ENCODE measurements at places on chromosomes 3 and 15. TPM values are rescaled to one million over a fixed set of nuclear protein-coding genes. Genes with fewer than 3 reads are reported as not detected.

- DNase-seq: no peak
- peaks cover 7% of the 10 kb centered on the region for H3K36me3 ChIP-seq
- no peak overlapping the region for H3K4me3 ChIP-seq
- peaks cover 2% of the 10 kb centered on the region for H3K4me1 ChIP-seq
Measured at GRCh38 chr15:68787609-68788263, 33.0 kb downstream of the ANP32A start.

DNA sequence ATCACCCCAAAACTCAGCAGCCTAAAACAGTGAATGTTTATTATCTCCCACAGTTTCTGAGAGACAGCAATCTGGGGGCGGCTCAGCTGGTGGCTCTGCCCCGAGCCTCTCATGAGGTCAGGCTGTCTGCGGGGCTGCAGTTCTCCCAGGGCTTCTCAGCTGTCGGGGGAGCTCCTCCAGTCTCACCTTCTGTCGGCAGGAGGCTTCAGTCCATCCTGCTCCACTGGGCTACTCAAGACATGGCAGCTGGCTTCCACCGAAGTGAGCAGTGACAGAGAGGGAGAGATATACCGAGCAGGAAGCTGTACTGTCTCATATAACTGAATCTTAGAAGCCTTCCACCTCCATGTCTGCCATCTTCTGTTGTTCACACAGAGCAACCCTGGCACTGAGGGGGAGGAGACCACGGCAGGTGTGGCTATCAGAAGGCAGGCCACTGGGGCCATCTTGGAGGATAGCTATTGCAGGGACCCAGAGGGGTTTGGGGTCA lies 72.8 kb upstream of the ITGA11 start:
- H3K27ac ChIP-seq: no peak overlapping the region
- no peaks in the 10 kb centered on the region for H3K36me3 ChIP-seq
- no peaks in the 10 kb centered on the region for H3K4me1 ChIP-seq
- no peak overlapping the region for H3K4me3 ChIP-seq

The CHRFAM7A gene
- total RNA-seq: 0.26 TPM

DNA sequence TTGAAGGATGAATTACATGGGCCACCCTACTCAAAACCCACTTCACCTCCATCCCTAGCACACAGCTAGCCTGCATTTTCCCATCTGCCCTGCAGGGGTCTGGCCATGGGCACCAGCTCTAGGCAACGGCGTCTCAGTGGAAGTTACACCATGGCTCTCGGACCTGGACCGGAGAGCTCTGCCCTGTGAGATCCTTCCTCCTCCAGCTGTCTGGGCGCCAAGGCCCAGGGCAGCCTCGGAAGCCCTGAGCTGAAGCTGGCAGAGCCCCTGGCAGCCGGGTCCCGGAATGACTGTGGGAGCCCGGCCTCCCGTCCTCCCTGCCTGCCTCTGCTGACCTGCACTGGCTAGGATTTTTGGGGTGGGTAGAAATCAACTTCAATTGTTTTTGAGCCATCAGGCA lies 98.9 kb downstream of the CHSY1 start:
- H3K36me3 ChIP-seq: no peaks in the 10 kb centered on the region
- H3K4me1 ChIP-seq: no peaks in the 10 kb centered on the region
- no peaks in the 10 kb centered on the region for H3K27me3 ChIP-seq
- no peak for DNase-seq

DNA sequence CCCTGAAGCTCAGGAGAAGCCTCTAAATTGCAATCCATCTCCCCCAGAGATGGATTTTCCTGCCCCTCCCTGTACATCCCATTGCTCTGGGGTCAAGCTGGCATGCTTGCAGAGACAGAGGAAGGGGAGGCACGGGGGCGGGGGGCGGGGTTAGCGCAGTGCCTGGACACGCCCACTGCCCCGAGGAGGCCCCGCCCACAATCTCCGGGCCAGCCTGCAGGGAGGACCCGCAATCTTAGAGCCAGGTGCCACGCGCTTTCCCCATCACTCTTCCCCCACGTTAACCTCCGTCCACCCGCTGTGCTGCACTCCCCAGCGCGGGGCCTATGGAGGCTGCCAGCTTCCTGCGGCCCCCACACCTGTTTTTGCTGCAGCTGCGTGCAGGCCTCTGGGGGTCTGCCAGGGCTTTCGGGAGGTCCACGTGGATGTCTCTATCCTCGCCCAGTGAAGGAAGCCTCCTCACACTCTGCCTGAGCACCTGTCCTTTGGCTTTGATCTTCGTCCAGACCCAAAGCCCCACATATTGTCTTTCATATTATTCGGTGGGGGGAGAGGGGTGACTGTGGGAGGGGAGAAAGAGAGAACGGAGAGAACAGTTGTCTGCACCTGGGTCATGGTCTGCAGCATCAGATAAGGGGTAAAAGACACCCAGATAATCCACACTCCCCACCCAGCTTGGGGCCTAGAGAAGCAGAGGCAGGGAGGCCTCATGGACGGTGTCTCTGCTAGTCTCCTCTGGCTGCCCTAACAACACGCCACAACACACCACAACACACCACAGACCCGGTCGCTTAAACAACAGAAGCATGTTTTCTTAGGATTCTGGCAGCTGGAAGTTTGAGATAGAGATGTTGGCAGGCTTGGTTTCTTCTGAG lies 118.0 kb upstream of the MEF2A start:
- H3K4me3 ChIP-seq: no peak overlapping the region
- no peaks in the 10 kb centered on the region for H3K27me3 ChIP-seq
- H3K36me3 ChIP-seq: no peaks in the 10 kb centered on the region
- H3K27ac ChIP-seq: no peak overlapping the region
- DNase-seq: no peak
- H3K4me1 ChIP-seq: peaks cover 8% of the 10 kb centered on the region

The TMEM207 gene
- total RNA-seq: not detected

GRCh38 chr3:133799794-133800585 lies 5.6 kb upstream of the SRPRB start:
- H3K27me3 ChIP-seq: peaks cover 7% of the 10 kb centered on the region
- no peak for DNase-seq
- no peaks in the 10 kb centered on the region for H3K4me1 ChIP-seq
- no peak overlapping the region for H3K27ac ChIP-seq

DNA sequence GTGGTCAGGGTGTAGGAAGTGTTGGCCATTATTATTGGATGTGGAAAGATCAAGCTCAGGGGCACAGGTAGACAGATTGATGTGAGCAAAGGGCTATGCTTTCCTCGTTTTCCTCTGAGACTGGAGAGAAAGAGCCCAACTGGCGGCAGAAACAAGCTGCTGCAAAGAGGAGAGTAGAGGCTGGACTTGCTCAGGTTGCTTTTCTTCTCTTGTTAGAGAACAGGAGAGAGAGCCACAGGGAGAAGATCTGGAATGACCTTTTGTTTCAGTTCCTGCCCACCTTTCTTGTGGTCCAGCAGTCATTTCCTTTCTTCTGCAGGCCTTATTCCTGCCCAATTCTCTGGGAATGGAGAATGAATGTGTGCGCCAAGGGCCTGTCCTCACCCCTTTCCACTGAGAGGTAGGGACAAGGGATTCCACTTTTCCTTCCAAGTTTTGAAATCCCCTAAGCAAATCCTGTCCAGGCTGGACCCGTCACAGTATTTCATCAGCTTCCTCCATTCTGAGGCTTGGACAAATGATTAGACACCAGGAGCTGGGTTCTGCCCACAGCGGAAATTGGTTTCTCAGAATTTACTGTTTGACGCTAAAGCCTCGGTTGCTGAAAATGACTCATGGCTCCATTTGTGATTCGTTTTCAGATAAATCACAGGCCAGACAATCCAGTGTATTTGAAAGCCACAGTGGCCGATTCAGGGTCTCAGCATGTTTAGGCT lies 16.1 kb downstream of the ZNF80 start:
- no peak overlapping the region for H3K27ac ChIP-seq
- no peaks in the 10 kb centered on the region for H3K27me3 ChIP-seq
- H3K4me1 ChIP-seq: no peaks in the 10 kb centered on the region
- peak; percentile 61 for DNase-seq

The GOLGA8M gene
- total RNA-seq: 0.26 TPM

DNA sequence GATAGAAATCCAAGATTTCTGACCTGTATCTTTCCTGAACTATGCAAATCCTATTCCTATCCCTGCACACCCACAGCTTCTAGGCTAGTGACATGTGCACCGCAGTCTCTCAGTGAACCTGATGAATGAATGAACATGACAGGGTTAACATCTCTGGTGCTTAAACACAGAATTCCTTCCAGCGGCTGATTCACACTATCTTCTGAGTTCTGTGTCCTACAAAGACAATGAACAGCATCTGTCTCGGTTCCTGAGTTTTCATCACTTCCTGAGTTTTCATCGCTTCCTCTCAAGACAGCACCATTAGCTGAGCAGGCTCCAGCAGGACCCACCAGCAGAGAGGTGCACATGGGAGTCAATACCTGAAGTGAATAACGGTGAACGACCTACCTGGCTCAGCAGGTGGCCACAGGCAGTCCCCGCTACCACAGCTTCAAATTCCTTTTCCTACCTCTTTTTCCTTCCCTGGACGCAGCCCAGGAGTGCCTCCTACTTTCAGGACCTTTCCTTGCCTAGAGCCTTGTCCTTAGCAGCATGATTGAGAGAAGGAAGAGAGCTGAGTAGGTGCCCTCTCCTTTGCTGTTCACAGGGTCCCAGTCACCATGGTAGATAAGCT lies 113.5 kb downstream of the IGF2BP2 start:
- H3K27me3 ChIP-seq: no peaks in the 10 kb centered on the region
- H3K4me1 ChIP-seq: peaks cover 2% of the 10 kb centered on the region
- H3K27ac ChIP-seq: no peak overlapping the region
- H3K4me3 ChIP-seq: no peak overlapping the region
- DNase-seq: no peak
- no peaks in the 10 kb centered on the region for H3K36me3 ChIP-seq

The IL17RD gene
- total RNA-seq: 2.1 TPM

GRCh38 chr3:54065140-54065539 lies 57.2 kb upstream of the CACNA2D3 start:
- no peak overlapping the region for H3K27ac ChIP-seq
- no peak overlapping the region for H3K4me3 ChIP-seq
- H3K27me3 ChIP-seq: no peaks in the 10 kb centered on the region

The CCDC12 gene
- 29.2 TPM for total RNA-seq

The TMEM108 gene
- under 0.01 TPM for total RNA-seq

The SKOR1 gene
- 0.17 TPM for total RNA-seq

DNA sequence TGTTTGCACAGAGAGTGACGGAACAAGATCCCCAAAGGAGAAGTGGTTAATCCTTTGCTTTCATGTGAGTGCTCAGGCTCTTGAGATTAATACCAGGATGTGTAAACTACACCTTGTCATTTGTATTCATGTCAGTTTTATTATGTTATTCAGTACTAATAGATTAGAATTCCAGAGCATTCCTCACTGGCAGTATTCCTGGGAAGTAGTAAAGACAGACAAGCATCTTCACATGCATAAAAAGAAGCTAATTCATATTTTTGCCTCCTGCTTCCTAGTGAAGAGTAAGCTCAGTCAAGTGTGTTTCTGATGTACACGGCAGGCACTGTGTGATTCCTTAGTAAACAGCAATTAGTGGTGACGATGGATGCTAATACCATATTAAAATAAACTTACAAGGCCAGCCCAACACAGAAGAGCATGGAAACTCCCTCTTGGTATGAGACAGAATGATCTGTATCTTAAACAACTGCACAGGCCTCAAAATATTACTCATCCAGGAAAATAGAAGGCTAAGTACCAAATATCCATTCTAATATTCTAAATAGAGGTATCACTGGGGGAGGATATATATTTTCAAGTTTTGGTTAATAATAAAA lies 336.8 kb upstream of the MCTP2 start:
- H3K4me3 ChIP-seq: no peak overlapping the region
- no peaks in the 10 kb centered on the region for H3K36me3 ChIP-seq
- no peak overlapping the region for H3K27ac ChIP-seq
- H3K4me1 ChIP-seq: no peaks in the 10 kb centered on the region
- DNase-seq: no peak

DNA sequence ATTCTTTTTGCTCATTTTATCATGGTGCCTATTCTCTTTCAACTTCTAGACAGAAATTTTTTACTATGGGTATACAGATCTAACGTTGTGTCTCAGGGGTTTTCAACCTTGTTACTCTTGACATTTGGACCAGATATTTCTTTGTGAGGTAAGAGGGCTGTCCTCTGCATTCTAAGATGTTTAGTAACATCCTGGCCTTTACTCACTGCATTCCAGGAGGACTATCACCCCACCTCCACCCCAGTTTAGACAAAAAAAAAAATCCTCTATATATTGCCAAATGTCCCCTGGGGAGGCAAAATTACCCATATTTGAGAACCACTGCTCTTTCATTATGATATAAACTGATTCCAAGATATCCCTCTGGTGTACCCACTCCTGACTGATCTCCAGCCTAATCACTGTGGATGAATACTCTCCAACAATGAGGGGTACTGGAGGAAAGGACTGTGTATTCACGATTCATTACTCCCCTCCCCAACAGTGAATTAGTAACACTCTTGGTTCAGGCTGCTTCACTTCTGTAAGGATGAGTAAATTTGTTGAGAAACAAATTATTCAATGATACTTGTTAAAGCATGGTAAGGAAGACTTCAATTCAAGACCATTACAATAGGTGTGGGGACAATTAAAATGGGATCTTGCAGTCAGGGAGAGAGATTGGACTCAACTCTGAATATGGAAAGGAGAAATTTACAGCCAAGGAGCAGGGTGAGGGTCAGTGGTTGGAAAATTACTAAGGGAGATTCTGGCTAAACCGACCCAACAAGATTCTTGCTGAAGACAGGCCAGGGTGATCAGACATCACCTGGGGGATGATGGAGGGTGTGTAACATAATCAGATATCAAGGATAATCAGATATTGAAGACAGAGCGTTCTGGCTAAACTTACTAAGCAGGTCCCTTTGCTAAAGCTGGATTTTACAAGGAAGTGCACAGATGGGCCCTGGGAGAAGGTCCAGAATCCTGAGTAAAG lies 123.8 kb upstream of the DAZL start:
- no peak for DNase-seq
- no peaks in the 10 kb centered on the region for H3K27me3 ChIP-seq
- H3K36me3 ChIP-seq: no peaks in the 10 kb centered on the region
- peaks cover 4% of the 10 kb centered on the region for H3K4me1 ChIP-seq
- no peak overlapping the region for H3K4me3 ChIP-seq

GRCh38 chr3:41715376-41715775 lies 246.5 kb downstream of the ULK4 start:
- H3K27me3 ChIP-seq: no peaks in the 10 kb centered on the region
- no peak overlapping the region for H3K4me3 ChIP-seq
- no peak for DNase-seq
- peaks cover 2% of the 10 kb centered on the region for H3K4me1 ChIP-seq
- no peak overlapping the region for H3K27ac ChIP-seq

DNA sequence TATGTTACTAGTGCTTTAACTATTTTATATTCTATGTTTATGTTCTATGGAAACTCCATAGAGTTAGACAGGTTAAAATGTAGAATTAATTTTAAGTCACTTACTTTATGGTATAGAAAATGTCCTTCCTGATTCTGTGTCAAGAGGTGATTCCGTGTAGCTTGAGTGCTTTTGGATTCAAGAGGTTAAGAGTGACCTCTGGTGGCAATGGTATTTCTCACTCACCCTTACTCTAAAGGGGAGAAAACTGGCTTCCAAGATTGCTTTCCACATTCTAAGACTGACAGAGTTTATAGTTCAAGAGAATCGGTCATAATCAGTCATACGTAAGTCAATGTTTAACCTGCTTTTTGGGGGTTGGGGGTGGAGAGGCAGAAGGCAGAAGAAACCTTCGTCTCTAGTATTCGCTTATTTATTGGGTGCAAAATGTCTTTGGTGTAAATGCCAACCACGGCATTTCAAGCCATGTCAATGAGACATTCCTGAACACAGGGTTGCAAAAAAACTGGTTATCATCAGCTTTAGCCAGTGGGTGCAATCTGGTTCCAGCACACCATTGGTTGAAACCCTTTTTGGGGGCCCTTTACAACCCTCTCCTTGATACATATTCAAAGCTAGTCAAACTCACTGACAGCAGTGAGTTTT lies 92.0 kb upstream of the VGLL3 start:
- H3K4me1 ChIP-seq: no peaks in the 10 kb centered on the region
- H3K27me3 ChIP-seq: no peaks in the 10 kb centered on the region
- no peak overlapping the region for H3K27ac ChIP-seq
- DNase-seq: peak; percentile 54

Data from fibroblast of lung (primary cell).